ENCODE measurements at places on chromosomes 6 and 20.

DNA sequence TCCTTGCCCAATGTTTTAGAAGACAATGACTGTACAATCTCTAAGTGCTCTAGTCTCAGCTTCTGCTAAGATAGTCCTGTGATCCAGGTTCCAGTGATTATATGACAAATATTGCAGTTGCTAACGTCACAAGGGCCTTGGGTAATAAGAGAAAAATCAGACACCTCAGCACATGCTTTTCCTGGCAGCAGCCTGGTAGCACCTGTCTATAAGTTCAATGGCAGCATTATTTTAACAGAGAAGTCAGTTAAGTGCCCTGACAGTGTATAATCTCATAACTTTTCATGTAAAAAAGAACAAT is 121.3 kb upstream of the BCLAF1 start:
- no peak for DNase-seq

DNA sequence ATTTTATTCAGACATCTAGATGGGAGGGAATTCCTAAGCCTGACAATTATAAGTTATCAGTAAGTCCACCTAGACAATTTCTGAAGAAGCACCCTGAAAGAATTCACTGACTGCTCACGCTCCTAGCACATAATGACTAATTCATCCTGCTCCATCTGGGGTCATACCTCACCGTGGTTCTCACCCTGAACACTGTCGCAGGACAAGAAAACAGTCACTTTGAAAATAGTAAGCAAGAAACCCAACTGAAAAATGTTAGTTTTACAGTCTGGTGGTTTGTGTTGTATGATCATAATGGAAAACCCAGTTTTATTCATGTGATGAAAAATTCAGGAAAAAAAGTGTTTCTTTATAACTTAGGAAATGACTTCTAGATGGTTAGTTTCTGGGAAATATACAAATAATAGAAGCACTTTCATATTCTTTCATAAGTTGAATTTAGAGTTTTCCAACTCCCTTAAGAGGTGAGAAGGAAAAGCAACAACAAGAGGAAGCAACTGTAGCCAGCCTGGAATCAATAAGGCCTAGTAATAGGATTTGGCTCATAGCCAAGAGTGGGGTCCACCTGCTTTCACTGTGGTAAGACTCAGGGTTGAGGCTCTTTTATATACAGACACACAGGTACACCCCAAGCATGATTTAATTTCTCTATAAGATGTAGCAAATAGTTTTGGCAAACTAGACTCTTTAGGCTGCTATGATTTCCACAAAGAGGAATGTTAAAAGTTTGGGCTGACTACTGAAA is 94.1 kb downstream of the HIVEP2 start:
- peak; percentile 56 for DNase-seq

GRCh38 chr20:20220134-20220533 is 147.8 kb upstream of the INSM1 start:
- no peak for DNase-seq

DNA sequence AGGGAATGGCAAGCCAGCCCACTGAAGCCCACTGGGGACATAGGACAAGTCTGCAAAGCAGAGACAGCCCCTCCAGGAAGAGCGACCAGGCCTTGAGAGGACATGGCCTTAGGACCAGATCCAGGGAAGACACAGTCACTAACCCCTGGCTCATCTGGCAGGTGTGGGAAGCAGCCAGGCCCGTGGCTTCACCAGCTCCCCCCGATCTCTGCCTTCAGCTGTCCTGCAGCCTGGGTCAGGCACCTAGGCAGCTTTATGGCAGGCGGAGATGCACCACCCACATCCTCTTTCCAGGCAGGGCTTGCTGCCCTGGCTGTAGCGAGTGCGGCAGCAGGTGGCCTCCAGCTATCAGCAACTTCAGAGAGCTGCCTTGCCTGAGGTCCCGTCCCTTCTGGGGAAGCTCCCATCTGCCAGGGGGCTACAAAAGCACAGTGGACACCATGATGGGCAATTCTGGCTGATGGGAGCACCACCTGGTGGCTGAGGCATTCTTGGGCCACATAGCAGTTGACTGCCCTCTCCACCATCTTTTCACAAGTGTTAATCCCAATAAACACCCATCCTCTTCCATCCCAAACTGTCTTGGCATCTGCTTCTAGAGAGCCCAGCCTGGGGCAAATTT is 85.8 kb downstream of the DZANK1 start:
- DNase-seq = no peak

Measured in Daoy (cell line).